ENCODE measurements at places on chromosomes 6 and 20.
A peak's percentile ranks its signal among the peaks of the same experiment; 100 is the strongest.

DNA sequence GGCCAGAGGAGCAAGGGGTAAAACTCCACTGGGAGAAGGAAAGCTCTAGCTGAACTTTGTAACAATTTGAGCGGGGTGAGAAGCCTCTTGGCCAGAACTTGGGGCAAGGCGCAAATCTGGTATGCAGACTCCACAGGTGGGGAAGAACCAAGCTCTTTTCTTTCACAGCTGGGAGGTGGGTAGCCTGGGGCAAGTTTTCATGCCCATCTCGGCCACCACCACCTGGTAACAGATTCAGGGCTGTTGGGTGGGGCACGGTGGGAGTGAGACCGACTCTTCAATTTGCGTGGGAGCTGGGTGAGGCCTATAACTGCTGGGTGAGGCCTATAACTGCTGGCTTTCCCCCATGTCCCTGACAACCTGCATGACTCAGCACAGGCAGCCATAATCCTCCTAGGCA lies 37.5 kb downstream of the SDHAF4 start:
- DNase-seq = no peak

- no peak for DNase-seq
Measured at GRCh38 chr6:44217332-44218143, 812 bp downstream of the MYMX start.

DNA sequence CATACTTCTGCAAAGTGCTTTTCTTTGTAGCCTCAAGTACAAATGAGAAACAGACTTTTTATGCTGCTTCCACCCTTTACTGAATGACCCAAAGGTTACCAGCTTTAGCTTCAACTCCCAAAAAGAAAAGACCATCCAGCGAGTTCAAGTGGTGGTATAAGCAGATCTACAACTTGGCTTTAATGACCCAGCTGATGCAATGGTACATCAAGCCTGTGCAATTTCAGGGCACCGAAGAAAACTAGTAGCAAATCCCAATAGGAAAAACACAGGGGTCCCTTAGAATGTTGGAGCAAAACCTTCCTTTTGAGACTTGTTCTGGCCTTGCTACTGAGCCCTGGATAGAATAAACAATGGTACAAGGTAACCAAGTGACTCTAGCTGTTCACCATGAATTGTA lies 33.8 kb downstream of the STX7 start:
- no peak for DNase-seq

GRCh38 chr6:125258651-125259353 lies 43.0 kb downstream of the HDDC2 start:
- DNase-seq = no peak

DNA sequence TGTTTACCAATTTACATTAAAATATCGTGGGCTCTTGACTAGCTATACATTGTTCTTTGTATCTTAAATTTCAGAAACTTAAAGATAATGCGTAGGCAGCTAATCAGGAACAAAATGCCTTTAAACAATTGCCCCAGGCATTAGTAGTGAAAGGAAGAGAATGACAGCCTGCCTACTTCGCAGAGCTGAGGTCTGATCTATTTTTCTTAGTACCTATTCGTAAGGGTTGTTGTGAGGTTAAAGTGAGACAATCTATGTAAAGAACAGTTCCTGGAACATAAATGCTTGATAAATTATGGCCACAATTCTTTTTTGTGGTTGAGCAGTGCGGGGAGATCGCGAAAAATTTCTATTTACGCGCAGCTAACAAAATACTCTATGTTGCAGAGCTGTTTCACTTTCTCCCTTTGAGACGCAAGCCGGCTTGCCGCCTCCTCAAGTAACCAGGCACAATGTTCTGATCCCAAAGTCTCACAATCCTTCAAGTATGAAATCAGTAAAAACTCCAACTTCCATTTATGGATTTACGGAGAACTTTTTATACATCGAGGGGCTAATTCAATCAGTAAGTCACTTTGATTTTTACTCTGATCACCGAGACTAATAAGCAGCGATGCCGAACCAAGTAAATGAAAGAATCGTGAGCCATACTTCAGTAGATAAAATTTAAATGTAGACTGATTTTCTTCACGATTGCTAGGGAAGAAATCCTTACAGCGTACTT lies 878 bp upstream of the PNRC1 start:
- peak; percentile 89 for DNase-seq

DNA sequence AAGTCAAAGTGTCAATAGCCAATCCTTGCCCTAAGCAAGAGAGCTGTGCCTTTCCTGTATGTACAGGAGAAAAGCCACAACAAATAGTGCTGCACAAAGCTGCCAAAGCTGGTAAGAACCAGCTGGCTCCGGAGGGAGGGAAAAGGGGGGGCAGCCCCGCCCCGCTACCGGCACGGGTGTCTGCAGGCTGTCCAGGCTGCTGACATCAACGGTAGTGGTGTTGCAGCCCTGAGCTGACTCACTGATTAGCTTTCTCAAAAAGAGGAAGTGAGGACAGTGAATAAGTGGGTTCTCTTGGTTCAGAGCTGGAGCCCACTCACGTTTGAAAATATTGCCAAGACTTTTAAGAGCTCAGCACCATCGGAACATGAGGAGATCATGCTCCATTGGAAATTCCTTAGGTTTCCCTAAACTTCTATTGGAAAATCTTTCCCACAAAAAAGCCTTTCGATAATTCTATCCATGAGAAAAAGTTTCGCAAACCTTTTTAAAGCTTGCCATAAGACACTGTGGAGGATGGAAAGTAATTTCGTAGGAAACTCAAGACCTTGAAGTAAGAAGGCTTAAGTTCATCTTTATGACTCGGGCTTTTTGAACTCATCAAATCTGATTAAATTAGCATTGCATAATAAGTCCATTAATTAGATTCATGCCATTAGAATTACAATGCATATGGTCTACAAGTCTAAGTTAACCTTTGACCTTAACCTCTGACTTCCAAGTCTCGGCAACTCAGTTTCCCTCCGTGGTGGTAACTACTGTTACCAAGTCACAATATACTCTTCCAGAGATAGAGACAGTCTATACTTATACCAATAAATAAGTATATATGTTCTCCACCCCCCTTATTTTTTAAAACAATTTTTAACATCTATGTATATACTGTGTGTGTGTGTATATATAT lies 67.0 kb downstream of the TNFRSF21 start:
- DNase-seq = peak; percentile 35

DNA sequence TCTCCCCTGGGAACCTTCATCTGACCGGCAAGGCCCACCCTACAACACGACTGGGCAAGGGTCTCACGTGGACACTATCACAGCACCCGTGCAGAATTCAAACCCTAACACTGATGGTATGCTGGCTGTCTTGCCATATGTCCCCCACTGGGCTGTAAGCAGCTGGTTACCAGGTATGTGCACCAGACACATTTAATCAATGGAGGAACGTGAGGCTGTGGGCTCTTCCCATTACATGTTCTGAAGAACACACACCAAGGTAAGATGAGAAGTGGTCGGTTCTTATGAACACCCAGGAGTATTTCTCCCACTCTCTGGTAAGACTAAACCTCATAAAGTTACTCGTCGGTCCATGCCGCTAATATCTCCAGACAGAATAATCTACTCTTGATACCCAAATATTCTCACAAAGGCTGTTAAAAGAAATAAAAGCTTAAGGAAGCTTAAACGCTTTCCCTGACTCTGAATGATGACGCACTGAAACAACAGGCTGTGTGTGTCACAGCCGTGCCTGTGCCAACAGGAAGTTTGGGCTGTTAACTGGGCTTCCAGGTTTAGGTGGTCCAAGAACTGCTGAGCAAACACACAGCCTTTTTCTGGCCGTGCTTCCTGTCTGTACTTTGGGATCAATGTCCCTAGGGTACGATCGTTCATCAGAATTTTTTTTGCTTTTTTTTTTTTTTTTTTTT lies 75.3 kb downstream of the SLC23A2 start:
- DNase-seq = no peak

- no peak for DNase-seq
Measured at GRCh38 chr6:83708546-83708969, 343 bp downstream of the SNAP91 start.

DNA sequence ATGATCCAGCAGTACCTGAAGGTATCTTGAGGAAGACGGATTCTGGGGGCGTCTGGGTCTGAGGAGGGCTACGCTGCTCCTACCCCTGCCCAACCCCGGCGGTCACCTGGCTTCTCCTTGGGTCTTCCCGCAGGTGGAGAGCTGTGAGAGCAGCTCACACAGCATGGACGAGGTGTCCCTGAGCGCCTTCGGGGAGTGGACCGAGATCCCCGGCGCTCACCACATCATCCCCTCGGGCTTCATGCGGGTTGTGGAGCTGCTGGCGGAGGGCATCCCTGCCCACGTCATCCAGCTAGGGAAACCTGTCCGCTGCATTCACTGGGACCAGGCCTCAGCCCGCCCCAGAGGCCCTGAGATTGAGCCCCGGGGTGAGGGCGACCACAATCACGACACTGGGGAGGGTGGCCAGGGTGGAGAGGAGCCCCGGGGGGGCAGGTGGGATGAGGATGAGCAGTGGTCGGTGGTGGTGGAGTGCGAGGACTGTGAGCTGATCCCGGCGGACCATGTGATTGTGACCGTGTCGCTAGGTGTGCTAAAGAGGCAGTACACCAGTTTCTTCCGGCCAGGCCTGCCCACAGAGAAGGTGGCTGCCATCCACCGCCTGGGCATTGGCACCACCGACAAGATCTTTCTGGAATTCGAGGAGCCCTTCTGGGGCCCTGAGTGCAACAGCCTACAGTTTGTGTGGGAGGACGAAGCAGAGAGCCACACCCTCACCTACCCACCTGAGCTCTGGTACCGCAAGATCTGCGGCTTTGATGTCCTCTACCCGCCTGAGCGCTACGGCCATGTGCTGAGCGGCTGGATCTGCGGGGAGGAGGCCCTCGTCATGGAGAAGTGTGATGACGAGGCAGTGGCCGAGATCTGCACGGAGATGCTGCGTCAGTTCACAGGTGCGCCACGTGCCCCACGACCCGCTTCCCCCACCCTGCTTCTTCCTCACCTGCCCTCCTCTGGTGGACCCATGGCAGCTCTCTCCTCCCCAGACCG lies 166.9 kb upstream of the RNF24 start:
- DNase-seq = no peak

DNA sequence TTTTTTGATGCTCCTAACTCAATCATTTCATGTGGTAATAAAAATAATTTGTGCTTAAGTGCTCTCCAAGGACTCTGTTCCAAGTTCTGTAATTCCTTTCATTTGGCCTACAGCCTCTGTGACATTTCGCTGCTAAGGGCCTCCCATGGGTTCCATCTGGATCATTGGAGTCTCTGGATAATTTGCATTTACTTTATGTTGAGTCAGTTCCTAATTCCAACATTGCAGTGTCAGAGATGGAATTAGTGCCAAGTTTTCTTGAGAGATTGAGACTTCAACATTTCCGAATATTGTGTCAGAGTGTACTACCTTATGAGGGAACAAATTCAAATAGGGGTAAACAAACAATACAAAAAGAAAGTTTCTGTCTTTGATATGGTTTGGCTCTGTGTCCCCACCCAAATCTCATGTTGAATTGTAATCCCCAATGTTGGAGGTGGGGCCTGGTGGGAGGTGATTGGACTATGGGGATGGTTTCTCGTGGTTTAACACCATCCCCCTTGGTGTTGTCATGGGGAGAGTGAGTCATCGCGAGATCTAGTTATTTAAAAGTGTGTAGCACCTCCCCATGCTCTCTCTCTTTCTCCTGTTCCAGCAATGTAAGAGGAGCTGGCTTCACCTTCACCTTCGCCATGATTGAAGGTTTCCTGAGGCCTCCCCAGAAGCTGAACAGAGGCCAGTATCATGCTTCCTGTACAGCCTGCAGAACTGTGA lies 244.1 kb upstream of the TBX18 start:
- no peak for DNase-seq

DNA sequence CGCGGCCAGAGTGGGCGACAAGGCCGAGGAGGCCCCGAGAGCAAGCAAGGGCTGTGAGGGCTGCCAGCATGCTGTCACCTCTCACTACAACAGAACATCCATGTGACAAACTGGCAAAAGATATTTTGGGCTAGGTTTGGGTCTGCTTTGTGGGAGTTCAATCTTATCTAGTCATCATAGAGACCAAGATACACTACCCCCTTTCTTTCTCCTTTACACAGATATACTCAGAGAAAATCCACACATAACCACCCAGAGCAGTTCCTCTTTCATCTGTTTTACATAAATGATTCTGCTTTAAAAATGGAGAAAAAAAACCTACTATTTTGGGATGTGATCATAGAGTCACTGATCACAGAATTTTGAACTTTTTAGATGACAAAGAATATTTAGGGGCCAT lies 16.8 kb downstream of the SOX4 start:
- no peak for DNase-seq

DNA sequence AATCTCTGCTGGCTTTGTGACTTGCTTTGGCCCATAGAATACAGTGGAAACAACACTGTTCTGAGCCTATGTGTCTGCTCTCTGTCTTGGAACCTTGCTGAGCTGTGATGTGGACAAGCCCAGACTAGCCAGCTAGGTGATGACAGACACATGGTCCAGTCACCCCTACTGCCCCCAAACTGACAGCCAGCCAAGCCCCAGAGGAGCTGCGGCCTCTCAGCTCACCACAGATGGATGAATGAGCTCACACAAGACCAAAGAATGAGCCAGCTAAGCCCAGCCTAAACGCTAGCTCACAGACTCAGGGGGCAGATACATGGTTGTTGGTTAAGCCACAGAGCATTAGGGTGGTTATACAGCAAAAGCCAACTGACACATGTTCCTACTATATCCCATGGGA lies 4.1 kb downstream of the AARS2 start:
- DNase-seq = no peak

DNA sequence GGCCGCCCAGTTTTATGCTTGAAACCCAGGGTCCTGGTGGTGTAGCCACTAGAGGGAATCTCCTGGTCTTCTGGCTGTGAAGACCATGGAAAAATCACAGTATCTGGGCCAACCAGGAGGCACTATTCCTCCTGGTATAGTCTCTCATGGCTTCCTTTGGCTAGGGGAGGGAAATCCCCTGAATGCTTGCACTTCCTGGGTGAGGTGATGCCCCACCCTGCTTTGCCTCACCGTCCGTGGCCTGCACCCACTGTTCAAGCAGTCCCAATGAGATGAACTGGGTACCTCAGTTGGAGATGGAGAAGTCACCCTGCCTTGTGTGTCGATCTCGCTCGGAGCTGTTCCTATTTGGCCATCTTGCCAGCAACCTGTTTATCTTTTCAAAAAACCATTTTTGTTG lies 10.1 kb upstream of the ZNF337 start:
- DNase-seq = peak; percentile 58

DNA sequence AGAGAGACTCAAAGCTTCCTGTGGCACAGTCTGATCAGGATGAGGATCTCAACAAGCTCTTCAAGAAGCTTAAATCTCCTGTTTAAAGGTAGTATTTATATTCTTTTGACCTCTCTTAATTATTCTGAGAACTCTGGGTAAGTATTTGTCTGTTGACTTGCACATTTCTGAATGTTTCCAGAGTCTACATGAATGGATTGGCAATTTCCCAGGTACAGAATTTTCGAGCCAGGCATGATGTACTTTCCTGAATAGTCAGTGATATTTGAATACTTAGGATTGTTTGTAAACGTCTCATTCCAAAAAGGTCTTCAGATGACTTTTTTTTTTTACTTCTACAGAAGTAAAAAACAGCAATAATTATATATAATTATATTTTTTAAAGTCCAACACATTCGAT lies 293.4 kb downstream of the TBC1D32 start:
- DNase-seq = no peak
